ENCODE measurements at places on chromosomes 2 and 18.
A peak's percentile ranks its signal among the peaks of the same experiment; 100 is the strongest.

GRCh38 chr18:26416652-26417150, 131.7 kb downstream of the KCTD1 start:
- DNase-seq, result no peak

GRCh38 chr2:238132463-238133450, 5.7 kb upstream of the KLHL30 start:
- no peak for DNase-seq

GRCh38 chr2:220646424-220646823, 925.7 kb downstream of the EPHA4 start:
- no peak for DNase-seq

DNA sequence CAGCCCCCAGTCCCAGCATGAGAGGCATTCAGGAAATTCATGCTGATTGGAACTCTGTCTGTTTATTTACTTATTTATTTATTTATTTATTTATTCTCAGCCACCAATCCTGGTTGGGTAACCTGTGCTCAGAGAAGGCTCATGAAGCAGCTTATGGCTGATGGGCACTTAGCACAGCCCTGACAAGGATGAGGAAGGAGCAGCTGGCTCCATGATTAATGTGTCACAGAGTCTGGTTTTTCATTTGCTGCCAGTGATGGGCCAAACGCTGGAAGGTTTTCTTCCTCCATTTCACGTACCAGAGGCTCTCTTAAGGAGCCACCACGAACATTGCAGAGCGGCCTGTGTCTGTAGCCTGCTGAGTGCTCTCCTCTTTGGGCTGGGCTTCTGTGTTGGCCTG, 28.3 kb upstream of the KCNS3 start:
- no peak for DNase-seq

DNA sequence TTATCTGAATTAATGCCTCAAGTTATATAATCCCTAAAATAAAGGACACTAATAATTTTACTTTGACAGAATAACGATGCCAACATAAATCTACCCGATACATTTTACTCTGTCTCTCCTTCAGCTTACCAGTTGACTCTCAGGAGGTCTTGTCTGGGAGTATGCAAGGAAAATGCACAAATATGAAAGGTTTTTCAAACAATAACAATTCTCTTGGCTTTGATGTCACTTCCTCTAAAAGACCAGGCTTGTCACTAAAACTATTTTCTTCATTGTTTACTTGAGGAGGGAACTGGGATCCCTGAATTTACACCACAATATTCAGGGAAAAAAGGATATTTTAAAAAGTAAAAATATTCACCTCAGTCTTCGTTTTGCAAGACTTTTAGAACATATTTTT, 97.2 kb downstream of the SOS1 start:
- DNase-seq, result no peak

- DNase-seq, result peak; percentile 90
Measured at GRCh38 chr2:33411765-33412164, 64.7 kb upstream of the RASGRP3 start.

DNA sequence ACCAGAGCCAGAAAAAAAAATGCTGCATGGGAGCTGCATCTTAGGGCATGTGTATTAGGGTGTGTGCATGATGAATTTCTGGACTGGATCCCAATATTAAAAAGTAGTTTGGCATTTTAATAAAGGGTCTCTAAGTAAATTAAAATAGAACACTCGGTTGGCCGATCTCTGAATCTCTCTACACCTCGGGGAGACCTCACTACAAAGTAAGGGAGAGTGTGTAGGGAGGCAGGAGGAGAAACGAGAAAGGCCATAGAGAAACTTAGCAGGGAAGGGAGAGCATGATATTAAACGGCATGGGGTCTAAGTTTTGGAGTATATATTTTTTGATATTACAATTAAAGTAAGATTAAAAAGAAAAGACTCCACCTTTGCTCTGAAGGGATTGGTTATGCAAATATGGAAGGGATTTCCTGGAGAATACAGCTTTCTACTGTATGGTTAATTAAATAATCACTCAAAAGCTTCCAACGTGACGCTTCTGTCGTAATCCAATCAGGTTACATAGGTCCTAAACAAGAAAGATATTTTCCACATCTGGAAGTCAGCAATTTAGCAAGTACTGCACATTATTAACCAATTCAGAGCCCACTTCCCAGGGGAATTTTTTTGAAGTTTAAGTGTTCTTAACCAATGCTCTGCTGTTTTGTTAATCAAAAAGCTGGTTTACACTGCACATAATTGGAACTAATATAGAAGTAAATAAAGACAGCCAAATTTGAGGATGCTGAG, 1.0 kb upstream of the ZEB2 start:
- no peak for DNase-seq

GRCh38 chr18:79608069-79608468, 71.5 kb upstream of the CTDP1 start:
- no peak for DNase-seq

- DNase-seq, result no peak
Measured at GRCh38 chr2:190571686-190572085, 37.2 kb upstream of the NEMP2 start.

DNA sequence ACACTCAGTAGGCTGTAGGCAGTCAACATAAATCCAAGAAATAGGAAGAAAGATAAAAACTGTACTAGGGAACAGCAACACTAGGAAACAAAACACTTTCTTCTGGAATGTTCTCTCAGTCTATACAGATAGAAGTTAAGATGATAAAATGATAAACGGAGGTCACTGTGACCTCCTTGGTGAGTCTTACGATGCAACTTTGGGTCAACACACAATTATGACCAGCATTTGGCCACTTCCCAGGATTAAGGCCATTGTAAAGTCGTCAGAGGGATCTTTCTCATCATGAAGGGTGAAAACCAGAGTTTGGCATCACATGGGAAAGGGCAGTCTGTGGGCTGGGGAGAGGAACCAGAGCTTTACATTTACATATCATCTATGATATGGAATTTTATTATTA, 33.4 kb downstream of the LAMA3 start:
- DNase-seq, result no peak

GRCh38 chr2:161481619-161482018, 65.5 kb downstream of the TBR1 start:
- no peak for DNase-seq

GRCh38 chr2:71130905-71131244, 441 bp downstream of the MPHOSPH10 start:
- DNase-seq, result no peak

- DNase-seq, result no peak
Measured at GRCh38 chr18:46577546-46577945, 79.5 kb downstream of the LOXHD1 start.

Data from astrocyte of the hippocampus (primary cell).